ENCODE measurements at places on chromosomes 11 and 22.
A peak's percentile ranks its signal among the peaks of the same experiment; 100 is the strongest.

- no peak for DNase-seq
Observed at GRCh38 chr22:38943201-38943600, 14.2 kb upstream of the APOBEC3A start.

DNA sequence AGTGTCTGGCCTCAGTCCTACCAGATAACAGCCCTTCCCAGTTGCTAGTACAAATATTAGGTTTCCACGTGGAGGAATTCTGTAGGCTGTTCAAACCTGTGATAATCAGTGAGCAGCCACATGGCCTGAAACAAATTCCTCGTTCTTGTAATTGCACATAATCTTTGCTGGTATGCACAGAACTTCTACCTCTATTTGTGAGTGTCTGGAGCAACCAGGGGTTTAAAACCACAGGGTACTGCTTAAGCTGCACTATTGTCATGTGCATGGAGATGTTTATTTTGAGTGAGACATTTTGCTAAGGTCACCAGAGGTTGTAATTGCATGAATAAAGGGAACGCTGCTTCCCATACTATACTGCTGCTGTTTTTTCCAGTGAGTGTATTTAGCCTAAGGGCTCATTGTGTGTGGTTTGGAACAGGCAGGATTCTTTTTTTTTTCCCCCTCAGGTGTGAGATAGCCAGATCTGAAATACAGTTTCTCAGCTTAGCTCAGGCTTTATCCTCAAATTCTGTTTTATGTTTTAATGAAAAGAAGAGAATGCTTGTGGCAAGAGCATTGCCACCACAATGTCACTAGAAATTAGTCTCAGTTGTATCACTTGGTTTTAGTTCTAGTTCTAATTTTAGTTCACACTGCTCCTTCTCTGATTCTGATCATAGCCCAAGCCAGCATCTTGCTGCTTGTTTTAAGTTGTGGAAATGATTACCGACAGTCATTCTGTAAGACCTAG, 60.5 kb downstream of the CYB5R2 start:
- DNase-seq = no peak

DNA sequence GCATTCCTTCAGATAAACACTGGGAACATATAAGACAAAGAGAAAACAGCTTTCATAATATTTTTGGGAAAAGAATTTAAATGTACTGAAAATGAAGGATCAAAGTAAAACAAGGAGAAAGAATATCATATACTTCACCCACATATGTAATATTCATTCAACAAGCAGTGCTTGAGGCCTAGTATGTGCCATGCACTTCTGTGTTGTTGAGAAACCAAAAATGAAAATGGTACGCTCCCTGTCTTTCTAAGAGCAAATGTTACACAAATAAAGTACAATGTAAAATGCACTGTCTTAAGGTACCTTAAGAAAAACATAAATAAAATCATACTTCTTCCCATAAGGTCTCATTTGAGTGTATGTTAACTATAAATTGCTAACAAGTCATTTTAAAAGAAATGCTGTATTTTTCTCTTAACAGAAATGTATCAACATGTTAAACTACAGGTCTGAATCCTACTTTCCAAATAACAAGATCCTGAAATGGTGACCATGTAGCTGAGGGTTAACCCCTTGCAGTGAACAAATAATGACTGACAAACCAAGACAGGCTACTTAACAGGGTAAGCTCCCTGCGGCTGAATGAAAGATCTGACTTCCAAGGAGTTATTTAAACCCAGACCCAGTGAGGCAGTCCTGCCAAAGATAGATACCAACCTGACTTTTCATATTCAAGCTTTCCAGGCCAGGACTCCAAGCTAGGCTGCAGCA, 377.6 kb downstream of the DCDC1 start:
- no peak for DNase-seq

GRCh38 chr11:11966826-11967668, 41.4 kb downstream of the DKK3 start:
- peak; percentile 19 for DNase-seq

GRCh38 chr11:33475993-33476392, 218.8 kb downstream of the HIPK3 start:
- no peak for DNase-seq

DNA sequence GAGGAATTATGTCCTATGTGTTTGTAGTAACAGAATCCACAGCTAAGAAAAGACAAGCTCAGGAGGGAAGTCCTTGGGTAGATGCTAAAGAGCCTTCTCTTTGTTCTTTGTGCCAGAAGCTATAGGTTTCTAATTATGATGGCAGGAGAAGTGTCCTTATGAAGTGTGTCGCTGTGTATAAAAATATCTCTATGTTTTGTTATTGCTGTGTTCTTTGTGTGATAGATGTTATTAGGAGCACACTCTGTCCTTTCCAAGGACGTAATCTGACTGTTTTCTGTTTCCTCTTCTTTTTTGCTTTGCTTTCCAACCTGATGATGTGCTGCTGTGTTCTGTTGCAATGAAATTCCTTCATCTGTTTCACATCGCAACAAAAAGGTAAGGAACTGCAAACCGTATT, 171.9 kb downstream of the NCAM1 start:
- DNase-seq = no peak

GRCh38 chr11:61110255-61111049, 8.2 kb downstream of the CD5 start:
- DNase-seq = no peak

GRCh38 chr11:96155627-96156378, 187.2 kb downstream of the MAML2 start:
- DNase-seq = no peak

DNA sequence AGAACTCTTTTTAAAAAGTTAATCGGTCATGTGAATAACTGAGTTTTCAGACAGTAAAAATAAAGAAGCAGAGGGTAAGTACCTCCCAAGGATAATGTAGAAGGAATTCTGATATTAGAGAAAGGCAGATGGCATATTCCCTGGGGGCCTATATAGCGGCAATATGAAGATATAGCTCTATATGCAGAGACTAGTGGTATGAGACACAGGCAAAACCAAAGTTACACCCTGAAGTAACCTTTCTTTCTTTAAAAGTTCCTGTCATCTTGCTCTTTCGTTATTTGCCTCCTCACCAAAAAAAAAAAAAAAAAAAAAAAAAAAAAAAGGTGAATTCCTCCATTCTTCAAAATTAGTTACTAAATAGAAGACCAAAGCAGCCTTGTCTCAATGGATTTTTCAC, 76.2 kb upstream of the ARHGAP32 start:
- DNase-seq = no peak

- DNase-seq = no peak
Observed at GRCh38 chr11:94737171-94737611, 31.0 kb upstream of the AMOTL1 start.

DNA sequence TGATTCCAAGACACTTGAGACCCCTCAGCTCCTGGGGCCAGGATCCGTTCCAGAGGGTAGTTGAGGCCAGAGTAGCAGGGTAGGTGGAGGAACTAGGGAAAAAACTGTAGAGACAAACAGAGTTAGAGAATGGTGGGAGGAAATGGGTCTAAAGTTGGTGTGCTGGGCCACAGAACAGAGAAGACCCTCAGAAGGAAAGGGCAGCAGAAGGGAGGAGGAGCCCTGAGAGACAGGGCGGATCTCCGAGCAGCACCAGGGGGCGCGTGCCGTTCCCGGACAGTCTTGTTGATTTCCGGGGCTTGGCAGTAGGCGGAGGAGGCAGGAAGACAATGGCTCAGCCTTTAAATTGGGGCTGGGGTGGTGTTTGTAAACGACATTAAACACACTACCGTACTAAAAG, 2.4 kb upstream of the CECR2 start:
- DNase-seq = no peak

- no peak for DNase-seq
Observed at GRCh38 chr11:788953-789940, 643 bp downstream of the CEND1 start.

GRCh38 chr11:15471895-15472799, 357.4 kb downstream of the INSC start:
- peak; percentile 49 for DNase-seq

DNA sequence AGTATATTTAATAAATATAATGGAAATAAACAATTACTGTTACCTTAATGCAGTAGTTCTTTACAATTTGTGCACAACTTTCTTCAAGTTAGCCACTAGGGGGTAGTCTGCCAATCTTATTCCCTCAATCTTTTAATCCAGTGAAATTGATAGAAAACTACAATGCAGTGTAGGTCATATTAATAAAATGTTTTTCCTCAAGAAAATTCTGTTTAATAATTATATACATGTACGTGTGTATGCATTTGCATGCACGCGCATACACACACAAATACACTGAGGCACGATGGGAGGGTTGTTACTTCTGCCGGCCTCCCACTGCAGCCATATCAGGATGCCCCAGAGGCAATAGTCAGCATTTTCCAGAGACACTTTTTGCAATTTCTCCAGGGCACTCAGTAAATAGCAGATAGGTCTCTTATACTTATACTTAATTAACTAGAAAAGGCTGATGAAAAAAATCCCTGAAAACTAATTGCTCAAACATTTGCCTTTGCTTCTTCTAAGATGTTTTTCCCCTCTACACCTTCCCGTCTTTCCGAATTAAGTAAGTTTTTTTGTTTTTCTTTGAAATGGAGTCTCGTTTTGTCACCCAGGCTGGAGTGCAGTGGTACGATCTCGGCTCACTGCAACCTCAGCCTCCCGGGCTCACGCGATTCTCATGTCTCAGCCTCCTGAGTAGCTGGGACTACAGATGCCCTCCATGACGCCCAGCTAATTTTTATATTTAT, 3.1 kb downstream of the GAB2 start:
- no peak for DNase-seq

DNA sequence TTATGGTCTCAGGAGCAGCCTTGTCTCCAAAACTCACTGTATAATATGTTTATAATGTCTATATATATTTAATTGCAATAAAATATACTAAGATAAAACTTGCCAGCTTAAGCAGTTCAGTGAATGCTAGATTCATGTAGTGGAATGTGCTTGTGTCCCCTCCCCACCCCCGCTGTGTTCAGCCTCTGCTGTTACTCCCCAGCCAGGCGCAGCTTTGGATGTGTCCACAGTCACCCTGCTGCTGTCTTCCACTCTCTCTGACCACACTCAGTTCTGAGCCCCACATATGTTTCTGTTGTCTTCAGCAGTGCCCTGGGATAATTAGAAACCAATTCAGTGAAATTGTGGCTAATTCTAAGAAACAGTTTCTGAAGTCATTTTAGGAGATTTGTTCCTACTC, 52.2 kb downstream of the PPFIA1 start:
- no peak for DNase-seq
